ENCODE measurements at places on chromosomes 7 and 10.

DNA sequence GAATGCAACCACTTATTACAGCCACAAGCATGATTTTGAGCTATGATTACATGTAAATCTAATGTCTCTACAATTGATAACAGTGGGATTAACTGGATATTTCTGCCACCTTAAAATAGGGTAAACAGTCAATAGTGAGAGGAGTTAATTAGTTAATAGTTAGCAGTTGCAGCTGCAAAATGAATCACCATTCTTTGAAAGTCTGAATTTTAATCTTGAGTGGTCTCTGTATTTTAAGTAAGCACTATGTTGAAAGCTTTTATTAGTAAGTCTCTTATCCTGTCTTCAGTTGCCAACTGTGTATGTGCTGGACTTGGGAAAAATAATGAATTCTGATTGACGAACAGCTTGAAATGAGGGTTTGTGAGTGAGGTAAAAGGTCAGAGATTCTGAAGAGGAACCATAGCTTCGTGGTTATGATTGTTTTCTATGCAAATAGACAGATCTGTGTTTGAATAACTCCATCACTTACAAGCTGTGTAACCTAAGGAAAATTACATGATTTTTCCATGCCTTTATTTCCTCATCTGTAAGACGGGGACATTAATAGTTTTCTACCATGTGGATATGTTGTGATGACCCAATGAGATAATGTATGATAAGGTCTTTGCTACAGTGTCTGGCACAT is 75.2 kb downstream of the RNLS start:
- no peak for DNase-seq

- DNase-seq, result no peak
Measured at GRCh38 chr10:25261558-25261957, 86.8 kb downstream of the GPR158 start.

DNA sequence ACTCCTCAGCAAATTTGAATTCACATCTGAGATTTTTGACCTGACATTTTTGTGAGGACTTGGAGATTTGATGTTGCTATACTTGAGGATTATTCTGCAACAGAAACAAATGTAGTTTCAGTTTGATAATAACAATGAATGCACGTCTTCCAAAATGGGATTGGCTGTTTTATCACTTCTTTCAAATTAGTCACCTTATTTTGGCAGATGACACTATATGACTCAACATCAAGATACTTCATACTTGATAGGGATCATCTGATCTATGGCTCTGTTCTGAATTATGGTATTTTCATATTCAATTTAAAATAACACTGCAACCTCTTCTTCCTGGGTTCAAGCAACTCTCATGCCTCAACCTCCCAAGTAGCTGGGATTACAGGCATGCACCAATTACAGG is 24.2 kb downstream of the ARL5B start:
- DNase-seq, result no peak

DNA sequence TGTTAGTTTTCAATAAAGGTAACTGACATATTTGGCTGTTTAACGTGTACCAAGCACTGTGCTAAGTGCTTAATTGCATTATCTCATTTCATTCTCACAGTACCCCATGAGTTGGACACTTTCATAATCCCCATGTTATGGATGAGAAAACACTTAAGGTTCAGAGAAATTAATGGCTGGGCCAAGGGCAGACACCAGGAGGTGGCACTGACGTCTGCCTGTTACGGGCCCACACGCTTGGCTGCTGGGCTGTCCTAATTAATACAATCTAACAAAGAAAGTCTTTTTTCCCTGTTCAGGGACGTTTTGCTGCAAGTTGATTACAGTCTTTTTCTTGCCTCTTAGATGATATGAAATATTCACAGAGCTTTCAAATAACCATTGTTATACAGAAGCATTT is 16.1 kb downstream of the DYDC2 start:
- no peak for DNase-seq

DNA sequence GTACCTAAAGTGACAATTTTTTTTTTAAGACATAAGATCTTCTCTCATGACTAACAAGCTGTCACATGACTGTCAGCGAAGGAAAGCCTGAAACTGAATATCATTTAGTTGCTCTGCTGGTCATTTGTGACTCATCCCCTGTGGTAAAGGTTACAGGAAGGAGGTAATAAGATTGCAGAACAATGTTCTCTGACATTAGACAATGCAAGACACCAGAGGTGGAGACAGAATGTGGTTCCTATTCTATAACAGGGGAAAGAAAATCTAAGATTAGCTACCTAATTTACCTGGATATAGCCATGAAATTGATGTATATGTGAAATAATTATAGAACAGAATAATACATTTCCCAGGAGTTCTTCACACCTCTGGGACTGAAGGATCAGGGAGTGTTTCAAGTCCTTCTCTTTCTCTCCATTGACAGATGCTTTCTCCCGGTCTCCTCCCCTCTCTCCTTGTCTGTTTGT is 47.7 kb downstream of the LRGUK start:
- DNase-seq, result no peak

- DNase-seq, result no peak
Measured at GRCh38 chr7:6451224-6451705, 3.5 kb upstream of the DAGLB start.

DNA sequence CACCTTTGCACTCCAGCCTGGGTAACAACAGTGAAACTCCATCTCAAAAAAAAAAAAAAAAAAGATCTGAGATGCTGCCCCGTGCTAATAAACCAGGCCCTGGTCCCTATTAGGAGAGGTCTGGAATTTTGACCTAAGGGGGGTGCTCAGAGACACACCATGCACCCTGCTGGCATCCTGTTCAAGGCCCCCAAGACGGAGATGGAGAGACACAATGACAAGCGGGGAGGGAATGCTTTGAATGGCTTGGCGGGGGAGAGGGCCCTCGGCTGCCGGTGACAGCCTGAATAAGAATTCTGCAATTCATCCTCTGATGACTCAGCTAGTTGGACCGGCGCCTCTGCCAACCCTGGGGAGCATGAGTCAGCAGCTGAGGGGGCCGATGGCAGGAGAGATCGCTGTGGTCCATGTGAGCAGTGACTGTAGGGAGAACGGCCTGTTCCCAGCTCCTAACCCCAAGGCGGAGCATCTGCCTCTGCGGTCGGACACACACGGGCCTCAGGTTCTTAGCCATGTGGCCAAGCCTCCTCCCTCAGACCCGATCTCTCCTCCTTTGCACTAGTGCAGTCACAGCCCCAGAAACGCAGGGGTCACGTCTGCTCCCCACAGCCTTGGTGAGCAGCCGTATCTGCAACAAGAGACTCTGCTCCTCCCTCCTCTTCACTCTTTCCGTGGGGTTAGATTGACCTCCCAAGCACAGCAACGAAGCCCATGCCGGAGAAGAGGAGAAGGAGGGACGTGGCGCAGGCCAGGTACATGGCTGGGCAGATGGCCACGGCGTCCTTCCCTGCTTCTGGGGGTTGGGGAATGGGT is 14.9 kb downstream of the TRIM56 start:
- DNase-seq, result no peak

DNA sequence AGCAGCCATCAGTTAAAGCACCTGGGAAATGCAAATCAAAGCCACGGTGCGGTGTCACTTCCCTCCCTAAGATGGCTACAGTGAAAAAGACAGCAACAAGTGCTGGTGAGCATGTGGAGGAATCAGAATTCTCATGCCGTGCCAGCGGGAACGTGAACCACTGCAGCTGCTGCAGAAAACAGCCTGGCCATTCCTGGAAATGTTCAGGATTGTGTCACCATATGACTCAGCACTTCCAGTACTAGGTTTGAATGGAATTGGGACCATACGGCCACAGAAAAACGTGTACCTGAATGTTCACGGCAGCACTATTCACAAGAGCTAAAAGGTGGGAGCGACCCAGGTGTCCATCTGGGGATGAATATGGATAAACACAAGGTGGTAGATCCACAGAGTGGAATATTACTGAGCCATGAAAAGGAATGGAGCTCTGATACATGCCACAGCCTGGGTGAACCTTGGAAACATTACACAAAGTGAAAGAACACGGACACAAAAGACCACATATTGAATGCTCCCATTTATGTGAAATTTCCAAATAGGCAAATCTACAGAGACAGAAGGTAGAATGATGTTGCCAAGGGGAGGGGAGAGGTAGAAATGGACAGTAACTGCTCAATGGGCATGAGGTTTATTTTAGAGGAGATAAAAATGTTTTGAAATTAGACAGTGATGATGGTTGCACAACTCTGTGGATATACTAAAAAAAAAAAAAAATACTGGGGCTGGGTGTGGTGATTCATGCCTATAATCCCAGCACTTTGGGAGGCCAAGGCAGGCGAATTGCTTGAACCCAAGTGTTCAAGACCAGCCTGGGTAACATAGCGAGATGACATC is 61.6 kb downstream of the MICALL2 start:
- no peak for DNase-seq

- DNase-seq, result no peak
Measured at GRCh38 chr7:38506756-38507155, 124.4 kb downstream of the AMPH start.

- DNase-seq, result no peak
Measured at GRCh38 chr10:71255808-71256660, 43.7 kb downstream of the UNC5B start.

DNA sequence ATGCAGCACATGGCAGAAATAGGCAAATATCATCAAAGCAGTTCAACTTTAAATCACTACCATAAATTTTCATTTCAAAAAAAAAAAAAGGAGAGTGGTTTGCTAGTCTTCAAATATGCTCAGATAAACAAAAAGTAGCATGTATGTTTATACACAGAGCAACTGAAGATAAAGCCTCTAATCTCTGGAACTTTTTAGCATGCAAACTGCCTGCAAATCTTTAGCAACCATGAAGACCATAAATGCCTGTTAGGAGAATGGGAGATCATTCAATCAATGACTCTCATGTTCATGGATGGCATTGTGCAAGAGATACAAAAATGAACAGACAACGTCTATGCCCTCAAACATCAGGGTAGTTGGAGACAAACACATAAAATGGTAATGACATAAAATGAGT is 57.3 kb downstream of the ORC5 start:
- DNase-seq, result no peak

DNA sequence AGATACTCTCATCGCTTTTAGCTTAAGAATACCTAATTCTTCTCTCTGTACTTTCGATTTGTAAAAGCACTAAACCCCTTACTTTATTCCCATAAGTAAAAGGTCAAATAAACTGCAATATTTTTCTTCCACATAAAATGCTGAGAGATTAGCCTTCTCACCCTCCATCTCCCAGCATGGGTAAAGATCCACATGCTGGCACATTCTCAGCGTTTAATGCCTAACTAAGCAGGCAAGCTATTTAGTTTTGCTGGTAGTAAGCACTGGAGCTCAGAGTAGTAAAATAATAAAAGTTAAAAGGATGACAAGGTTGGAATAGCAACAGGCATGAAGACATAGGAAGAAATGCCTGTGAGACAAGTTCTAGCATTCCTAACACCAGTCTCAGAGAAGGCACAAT is 65.9 kb upstream of the NEBL start:
- DNase-seq, result no peak

- no peak for DNase-seq
Measured at GRCh38 chr10:26455567-26456315, 17.6 kb downstream of the APBB1IP start.

GRCh38 chr7:132395361-132395760 is 180.9 kb downstream of the PLXNA4 start:
- no peak for DNase-seq

- no peak for DNase-seq
Measured at GRCh38 chr7:82289889-82290288, 153.7 kb downstream of the CACNA2D1 start.

- no peak for DNase-seq
Measured at GRCh38 chr10:108358912-108359311, 1194.4 kb upstream of the SORCS1 start.

DNA sequence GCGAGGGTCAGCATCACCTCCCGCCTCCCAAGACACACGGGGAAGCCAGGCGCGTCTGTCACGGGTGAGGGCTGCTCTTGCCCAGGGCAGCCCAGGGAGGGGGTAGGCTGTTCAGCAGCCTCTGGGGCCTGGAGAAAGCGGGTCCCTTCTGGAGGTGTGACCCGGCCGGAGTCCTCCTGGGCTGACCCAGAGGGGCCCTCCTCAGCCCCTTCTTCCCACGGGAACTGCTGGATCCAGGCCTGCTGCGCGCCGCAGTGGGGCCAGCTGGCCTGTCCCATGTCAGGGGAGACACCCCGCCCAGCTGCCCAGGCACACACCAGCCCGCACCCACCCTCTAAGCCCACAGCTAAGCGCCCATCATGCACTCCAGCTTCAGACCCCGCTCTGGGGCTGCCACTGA is 41.8 kb downstream of the INSIG1 start:
- DNase-seq, result no peak

DNA sequence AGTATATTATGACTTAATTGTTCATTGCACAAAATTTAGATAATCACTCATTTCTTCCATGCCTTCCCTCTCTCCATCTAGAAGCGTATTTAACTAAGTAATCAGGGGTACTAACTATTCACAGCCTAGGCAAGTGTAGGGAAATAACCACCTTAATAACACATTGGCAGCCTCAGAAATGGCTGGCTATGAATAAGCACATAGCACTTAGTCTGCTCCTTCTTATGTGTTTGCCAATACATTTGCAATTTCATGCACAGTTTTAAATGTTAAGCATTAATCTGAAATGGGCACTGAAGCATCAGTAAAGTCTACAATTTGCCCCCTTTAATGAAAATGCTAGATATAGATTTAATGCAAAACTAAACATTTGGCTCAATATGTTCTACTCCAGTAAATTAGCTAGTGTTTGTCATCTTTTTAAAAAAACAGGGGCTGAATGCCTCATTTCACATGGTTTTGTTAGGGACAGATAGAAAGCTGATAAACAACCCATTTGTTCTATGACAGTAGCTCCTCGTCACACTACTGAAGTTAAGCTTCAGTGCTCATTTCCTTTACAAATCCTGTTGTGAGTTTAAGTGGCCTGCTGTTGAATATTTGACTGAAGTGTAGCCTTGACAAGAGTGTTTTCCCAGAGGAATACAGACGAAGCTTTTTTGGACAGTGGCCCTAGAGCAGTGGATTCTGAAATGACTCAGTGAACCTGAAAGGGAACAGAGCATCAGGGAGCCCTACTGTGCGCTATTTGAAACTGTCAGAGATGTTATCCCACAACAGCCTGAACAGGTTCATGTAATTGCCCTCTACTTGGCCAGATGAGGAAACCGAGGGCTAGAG is 30.5 kb downstream of the HHEX start:
- DNase-seq, result no peak

DNA sequence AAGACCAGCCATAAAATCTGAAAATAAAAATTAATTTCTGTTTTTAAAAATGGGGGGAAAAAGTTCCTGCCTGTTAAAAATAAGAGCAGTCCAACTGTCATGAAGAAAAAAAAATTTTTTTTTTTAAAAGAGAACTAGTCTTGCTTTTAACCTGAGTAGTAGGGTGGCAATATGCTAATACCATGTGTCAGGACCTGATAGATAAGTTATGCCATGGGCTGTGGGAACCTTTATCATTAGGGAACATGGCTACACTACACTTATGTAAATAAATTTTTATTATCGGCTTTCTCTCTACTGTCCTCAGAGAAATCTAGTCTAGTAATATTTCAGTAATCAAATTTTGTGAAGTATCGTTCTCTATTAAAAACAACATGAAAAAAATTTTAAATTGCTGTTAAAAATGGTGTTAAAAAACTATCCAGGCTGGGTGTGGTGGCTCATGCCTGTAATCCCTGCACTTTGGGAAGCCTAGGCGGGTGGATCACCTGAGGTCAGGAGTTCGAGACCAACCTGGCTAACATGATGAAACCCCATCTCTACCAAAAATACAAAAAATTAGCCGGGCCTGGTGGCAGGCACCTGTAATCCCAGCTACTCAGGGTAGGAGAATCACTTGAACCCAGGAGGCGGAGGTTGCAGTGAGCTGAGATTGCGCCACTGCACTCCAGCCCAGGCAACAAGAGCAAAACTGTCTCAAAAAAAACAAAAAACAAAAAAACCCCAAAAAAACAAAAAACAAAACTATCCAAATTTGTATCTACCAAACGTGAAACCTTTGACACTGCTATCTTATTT is 20.7 kb downstream of the NT5C3A start:
- no peak for DNase-seq
